ENCODE measurements at places on chromosomes 7 and 10. TPM values are rescaled to one million over a fixed set of nuclear protein-coding genes. Genes with fewer than 3 reads are reported as not detected.

NAT16 gene
- total RNA-seq, result not detected

DDC gene
- not detected for total RNA-seq

ZPBP gene
- total RNA-seq, result not detected

CLEC5A gene
- not detected for total RNA-seq

GRCh38 chr7:77679608-77680007 is 16.7 kb upstream of the RSBN1L start:
- DNase-seq, result no peak

- DNase-seq, result no peak
These were observed 1020.5 kb downstream of the LRMDA start for GRCh38 chr10:76451911-76452310.

GRCh38 chr10:29646238-29646902 is 11.6 kb upstream of the SVIL start:
- DNase-seq, result no peak

- no peak for DNase-seq
These were observed 11.7 kb downstream of the ORAI2 start for GRCh38 chr7:102444961-102445673.

DNA sequence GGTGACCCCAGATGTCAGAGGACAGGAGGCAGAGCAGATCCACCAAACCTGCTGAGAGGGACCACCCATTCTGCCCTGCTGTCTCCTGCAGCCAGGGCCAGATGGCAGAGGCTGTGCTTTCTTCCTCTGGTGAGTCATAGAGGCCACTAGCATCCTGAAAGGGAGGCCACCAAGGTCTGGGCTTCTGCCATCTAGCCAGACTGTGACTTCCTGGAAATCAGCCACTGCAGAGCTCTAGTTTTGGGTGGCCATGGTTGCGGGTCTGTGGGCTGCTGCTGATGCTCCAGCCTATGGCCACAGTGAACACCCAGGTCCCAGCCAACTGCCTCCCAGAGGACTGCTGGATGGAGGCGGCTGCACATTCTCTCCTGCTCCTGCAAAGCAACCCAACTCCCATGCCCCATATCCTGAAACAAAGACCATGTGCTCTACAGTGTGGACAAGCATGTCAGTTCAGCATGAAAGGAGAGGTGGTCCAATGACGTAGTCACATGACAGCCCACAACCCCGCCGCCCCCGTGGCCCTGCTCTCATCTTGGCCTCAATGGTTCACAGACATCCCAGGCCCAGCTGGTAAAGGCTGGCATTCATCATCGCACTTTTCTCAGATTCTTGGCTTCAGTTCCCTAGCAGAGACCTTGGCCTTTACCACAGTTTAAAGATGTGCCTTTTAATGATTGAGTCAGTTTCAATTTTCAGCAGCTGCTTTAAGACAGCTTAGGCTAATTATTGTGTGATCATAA is 73.9 kb upstream of the CXCL12 start:
- no peak for DNase-seq

- peak; percentile 16 for DNase-seq
These were observed 176.6 kb upstream of the MKLN1 start for GRCh38 chr7:131151034-131151433.

GRCh38 chr7:79876848-79877252 is 257.8 kb upstream of the GNAI1 start:
- DNase-seq, result no peak

DNA sequence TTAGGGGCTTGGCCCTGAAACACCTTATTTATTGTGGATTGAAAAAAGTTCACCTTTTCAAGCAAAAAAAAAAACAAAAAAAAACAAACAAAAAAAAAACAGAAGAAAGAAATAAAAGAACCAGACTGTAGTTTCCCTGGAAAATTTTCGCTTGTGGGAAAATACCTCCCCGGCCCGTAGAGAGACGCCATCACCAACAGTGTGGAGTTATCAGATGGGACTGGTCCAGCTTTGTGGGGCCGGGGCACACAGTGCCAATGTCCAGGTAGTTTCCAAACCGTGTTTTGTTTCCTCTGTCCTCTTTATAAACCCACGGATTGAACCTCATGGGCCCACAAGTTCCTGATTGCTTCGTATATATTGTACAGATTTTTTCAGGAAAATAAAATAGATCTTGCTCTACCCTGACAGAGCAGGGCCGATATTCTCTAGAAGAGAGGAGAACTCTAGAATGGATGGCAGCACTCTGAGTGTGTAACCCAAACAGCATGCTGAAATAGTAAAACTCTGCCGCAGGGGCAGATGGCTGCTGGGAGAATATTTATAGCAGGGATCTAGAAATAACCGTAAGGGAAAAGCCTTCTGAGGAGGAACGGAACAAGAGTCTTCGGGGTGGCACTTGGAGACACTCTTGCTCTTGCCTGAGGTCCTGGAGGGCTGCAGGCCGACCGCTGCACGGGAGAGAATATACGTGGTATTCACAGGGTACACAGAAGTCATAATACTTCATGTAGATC is 241.0 kb downstream of the FRMD4A start:
- no peak for DNase-seq

DNA sequence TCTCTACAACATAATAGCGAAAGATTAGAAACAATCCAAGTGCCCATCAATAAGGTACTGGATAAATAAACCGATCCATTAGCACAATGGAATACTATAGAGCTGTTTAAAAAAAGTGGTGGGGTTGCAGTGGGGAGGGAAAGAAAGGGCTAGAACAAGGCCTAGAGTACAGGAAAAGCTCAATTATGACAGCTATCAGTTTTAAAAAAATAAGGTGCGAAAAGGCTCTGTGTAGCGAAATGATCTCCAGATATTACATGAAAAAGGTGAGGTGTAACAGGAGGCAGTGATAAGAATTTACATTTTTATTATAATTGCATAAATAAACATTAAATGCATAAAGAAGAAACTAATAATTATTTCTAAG is 30.8 kb downstream of the CYTH3 start:
- DNase-seq, result no peak

- no peak for DNase-seq
These were observed 167.2 kb downstream of the RAMP3 start for GRCh38 chr7:45324683-45325237.

DNA sequence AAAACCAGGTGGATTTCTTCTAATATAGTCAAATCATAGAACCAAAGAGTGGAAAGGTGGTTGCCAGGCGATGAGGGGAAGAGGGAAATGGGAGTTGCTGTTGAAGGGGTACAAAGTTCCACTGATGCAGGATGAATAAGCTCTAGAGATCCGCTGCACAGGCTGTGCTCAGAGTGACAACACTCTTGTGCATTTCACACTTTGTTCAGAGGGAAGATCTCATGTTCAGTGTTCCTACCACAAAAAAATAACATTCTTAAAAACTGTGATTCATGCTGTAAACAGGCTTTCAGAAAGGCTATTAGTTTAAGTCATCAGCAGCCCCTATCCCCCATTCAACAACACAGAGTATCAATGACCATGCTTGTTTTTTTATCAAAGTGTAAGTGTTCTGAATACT is 213.8 kb downstream of the COBL start:
- DNase-seq, result no peak

DNA sequence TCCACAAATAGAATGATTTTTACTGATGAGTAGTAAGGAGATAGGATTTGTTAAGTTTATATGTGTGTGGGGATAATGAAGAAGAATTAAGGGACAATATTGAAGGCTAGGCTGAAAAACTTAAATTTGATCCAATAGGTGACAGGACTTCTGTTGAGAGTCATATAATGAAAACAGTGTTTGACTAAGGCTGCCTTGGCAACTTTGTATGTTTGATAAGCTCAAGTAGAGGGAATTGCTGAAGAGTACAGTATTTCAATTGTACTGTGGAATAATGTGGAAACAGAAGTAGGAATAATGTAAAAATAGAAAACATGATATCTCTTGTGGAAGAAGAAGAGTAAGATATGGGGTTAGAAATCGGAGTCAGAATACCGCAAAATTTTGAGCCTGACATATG is 10.5 kb downstream of the R3HCC1L start:
- no peak for DNase-seq
